Foreskin keratinocyte (primary cell): ENCODE measurements at places on chromosomes 1 and 21.

DNA sequence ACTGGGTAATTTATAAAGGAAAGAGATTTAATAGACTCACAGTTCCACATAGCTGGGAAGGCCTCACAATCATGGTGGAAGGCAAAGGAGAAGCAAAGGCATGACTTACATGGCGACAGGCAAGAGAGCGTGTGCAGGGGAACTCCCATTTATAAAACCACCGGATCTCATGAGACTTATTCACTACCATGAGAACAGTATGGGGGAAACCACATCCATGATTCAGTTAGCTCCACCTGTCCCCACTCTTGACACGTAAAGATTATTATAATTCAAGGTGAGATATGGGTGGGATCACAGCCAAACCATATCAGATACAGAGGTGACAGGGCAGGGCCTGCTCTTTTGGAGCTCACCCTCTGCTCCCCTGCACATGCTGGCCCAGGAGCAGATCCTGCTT is 31.4 kb upstream of the TMEM61 start:
- DNase-seq: no peak

- DNase-seq: no peak
Observed at GRCh38 chr21:40339050-40339449, 471.8 kb downstream of the PCP4 start.

GRCh38 chr1:56072310-56072709 is 507.1 kb downstream of the PLPP3 start:
- no peak for DNase-seq

GRCh38 chr1:219367496-219367895 is 193.8 kb downstream of the LYPLAL1 start:
- DNase-seq: no peak

DNA sequence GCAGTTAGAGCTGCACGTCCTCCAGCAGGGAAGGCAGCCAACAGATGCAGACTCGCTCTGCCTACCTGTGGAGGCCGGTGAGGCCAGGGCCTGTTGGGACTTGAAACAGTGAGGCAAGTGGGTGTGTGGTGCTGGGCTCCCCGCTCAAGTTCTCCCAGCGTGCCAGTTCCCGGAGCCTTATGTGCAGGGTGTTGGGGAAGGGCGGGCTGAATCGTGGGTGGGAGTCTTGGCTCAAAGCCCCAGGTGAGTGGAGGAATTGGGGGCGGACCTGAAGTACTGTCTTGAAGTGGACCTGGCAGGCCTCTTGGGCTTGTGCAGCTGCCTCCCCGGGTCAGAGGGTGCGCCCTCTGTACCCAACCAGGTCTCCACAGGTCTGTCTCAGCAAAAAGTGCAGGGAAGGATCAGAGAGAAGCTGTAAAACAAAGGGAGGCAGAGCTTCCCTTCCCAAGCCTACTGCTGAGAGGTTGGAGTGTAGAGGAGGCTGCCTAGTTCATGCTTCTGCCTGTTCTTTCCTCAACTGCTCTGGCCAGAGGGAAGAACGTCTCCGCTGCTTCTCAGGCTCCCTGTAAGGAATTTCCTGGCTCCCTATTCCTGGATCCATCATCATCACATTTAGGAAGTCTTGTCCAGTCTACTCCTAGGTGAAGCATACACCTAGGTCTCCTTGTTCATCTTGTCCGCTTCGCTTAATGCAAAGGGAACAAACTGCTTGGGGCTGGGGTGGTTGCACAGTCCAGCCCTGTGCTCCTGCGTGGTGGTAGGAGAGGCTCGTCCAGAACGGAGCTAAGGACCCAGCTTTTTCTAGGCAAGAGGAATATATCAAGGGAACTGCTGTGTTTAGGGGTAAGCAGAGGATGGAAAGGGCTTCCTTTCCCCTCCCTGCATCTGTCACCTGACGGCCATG is 14.9 kb downstream of the UTP11 start:
- peak; percentile 89 for DNase-seq

DNA sequence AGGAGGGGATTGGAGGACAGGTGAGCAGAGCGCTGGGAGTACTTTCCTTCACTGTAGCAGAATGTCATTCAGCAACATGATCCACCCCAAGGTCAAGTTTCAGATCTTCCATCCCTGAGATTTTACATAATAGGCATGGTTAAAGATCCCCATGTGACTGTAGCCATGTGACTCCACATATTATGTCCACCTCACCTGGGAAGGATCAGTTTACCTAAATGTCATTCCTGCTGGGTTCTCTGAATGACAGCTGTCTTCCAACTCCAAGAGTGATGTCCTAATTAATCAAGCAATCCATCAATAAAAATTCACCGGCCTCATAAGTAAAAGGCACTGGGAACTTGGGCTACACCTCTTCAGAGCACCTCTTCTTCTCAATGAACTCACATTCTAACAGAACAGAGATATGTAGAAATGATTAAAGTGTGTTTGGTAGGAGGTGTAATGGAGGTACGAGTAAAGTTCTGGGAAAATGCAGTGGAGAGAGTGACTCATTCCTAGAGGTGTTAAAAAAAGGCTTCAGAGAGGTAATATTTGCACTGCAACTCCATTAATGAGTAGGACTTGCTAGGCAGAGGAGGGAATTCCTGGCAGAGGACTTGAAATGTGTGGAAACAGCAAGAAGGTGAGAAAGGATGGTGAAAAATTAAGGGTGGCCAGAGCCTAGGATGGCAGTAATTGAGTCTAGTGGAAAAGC is 22.2 kb upstream of the MAPKAPK2 start:
- DNase-seq: no peak

DNA sequence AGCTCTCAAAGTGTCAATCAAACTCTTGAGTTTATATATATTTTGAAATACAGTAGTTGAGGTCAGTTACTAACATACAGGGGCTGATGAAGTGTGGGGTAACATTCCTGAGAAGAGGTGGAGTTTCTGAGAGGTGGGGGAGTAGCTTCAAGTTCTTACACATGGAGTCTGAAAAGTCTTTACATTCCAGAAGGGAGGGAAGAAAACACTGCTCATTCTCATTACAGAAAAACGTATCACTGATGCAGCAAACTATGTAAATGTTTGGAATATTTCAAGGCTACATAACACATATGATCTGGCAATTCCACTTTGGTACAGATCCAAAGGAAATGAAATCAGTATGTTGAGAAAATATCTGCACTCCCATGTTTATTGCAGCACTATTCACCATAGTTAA is 1065.8 kb upstream of the B3GALT2 start:
- no peak for DNase-seq

- DNase-seq: no peak
Observed at GRCh38 chr21:35648512-35648911, 411.8 kb downstream of the SETD4 start.

GRCh38 chr1:194940336-194941030 is 1667.8 kb downstream of the KCNT2 start:
- DNase-seq: no peak

- no peak for DNase-seq
Observed at GRCh38 chr1:109598655-109599054, 20.8 kb downstream of the GNAT2 start.

DNA sequence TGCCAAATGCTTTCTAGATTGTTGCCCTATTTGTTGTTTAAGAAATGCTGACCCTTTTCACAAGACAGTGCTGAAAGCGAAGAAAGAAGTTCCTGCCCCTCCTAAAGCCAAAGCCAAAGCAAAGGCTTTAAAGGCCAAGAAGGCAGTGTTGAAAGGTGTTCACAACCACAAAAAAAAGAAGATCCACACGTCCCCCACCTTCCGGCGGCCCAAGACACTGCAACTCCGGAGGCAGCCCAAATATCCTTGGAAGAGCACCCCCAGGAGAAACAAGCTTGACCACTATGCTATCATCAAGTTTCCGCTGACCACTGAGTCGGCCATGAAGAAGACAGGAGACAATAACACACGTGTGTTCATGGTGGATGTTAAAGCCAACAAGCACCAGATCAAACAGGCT is 55.7 kb downstream of the PSMG1 start:
- no peak for DNase-seq

GRCh38 chr1:197904126-197904787 is 1.8 kb downstream of the C1orf53 start:
- DNase-seq: no peak

DNA sequence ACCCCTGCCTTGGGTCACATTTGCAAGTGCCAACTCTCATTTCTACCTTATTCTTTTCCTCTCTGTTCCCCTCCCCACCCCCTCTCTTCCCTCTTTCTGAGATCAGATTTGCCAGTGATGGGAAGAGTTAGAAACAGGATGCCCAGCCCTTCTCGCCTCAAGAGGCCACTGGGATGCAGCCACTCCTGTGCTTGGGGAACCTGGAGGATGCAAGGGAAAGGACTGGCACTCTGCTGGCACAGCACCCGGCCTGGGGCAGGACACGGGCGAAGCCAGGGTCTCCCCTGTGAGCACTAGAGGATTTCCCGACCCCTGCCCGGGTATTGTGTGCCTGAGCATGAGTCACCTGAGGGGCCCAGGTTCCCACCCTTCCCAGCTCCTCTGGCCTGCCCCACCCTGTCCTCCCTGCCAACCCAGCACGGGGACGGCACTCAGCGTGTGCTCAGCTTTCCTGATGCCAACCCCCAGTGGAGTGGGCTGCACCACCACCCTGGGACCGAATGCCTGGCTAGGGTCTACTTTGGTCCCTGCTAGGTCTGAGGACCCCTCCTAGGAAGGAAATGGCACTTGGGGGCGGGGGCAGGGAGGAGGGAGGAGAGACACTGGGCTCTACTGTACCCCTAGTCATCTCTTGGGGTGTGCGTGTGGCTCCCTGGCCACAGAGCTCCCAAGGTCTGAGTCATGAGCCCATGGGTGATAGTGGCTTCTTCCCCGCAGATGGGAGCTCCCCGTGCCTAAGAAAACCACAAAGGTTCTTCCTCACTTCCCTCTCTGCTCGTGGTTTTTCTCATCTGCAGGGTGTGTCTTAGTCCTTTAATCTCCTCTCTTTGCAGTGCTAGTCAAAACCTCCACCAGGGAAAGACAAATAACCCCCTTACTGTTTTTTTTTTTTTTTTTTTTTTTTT is 12.4 kb downstream of the LMNA start:
- DNase-seq: peak; percentile 89
